ENCODE measurements at places on chromosomes 7 and 10.
A peak's percentile ranks its signal among the peaks of the same experiment; 100 is the strongest.

GRCh38 chr7:26937306-26937705 is 72.9 kb upstream of the SKAP2 start:
- DNase-seq: no peak

DNA sequence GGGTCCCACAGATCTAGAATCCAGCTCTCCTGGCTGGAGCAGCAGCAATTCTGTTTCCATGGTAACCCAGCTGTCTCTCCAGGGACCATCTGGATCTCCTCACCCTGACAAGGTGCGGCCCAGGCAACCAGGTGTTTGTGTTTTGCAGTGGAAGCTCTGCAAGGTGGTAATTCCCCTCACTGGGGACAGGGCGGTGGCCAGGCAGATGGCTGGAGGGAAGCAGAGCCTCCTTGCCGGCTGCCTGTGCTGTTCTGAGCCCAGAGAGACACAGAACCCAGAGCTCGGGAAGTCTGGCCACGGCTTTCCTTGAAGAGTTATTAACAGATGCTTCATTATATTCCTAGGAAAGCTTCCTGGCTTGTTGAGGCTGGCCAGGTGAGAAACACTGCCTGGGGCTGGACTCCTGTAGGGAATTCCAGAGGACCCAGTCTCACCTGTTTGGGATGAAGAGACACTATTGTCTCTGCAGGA is 118.2 kb upstream of the PPIF start:
- no peak for DNase-seq

- no peak for DNase-seq
These were observed 525 bp upstream of the CHUK start for GRCh38 chr10:100229819-100230422.

GRCh38 chr10:124359336-124359832 is 59.3 kb downstream of the OAT start:
- DNase-seq: no peak

GRCh38 chr7:87934699-87935383 is 790 bp downstream of the ADAM22 start:
- DNase-seq: peak; percentile 12

DNA sequence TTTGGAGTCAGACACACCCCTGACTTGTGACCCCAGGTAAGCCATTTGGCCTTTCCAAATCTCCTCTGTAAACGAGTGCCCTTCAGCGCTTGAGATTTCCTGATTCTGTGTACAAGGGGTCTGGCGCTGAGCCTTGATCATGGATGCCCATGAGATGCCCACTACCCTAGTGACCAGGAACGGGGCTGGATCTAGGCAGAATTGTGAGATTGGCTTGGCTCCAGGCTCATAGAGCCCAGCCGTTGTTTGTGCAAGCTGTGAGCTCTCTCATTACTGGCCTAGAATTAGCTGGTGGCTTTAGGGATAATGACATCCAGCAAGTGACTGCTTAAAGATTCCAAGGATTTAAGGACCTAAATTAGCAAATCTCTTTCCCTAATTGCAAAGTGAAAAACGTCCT is 84.9 kb downstream of the CAMK1D start:
- DNase-seq: no peak

GRCh38 chr10:17675638-17676037 is 31.7 kb downstream of the STAM start:
- no peak for DNase-seq

- no peak for DNase-seq
These were observed 145.2 kb downstream of the LYZL1 start for GRCh38 chr10:29434111-29434510.

DNA sequence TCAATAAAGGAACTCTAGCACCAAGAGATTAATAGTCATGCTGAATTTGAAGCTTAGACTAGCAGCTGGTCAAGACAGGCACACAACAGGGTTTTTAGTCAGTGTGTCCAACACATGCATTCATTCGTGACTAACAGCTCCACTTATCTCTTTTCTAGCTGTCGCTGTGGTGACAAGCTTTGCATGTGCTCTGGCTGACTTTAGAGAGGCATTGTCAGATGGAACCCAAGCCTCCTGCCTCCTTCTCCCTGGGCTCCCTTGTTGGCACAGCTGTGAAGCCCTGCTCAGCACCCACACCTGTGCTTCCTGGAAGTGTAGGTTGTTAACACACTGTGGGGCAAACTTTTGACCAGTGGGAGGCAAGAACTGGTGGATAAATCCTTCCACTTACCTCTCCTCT is 9.8 kb upstream of the AGK start:
- no peak for DNase-seq

GRCh38 chr7:77544518-77544917 is 7.4 kb downstream of the PTPN12 start:
- no peak for DNase-seq

DNA sequence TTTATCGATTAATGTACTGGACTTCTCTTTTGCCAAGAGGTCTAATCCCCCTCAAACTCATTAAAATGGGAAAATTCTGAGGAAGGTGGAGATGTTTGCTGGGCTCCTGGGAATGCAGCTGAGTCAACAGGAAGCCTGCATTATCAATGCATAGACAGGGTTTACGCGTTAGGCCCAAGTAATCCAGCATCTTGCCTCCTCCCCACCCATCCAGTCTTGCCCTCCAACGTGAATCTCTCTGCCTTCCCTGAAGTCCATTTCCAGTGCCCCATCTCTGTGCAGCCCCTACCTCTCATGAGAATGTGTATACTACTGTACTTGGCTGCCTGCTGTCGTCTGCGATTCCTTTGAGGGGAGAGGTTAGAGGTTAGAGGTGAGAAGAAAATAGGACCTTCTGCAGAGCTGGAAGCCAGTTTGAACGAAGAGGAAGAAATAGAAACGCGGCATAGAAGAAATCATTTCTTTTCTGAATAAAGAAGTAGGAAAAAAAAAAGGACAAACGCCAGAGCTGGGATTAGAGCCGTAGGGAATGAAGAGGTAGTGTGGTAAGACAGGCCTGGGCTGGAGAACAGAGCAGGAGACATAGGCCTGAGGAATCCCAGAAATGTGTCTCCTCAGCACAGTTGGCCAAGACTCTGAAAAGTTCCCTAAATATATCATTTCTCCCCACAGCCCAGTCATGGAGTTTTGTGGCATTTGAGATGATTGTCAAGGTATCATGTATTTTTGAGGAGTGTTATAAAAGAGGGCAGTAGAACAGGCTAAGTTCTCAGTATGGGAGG is 75.6 kb downstream of the MYOF start:
- DNase-seq: no peak

- no peak for DNase-seq
These were observed 91.3 kb upstream of the KCTD7 start for GRCh38 chr7:66537380-66537779.

DNA sequence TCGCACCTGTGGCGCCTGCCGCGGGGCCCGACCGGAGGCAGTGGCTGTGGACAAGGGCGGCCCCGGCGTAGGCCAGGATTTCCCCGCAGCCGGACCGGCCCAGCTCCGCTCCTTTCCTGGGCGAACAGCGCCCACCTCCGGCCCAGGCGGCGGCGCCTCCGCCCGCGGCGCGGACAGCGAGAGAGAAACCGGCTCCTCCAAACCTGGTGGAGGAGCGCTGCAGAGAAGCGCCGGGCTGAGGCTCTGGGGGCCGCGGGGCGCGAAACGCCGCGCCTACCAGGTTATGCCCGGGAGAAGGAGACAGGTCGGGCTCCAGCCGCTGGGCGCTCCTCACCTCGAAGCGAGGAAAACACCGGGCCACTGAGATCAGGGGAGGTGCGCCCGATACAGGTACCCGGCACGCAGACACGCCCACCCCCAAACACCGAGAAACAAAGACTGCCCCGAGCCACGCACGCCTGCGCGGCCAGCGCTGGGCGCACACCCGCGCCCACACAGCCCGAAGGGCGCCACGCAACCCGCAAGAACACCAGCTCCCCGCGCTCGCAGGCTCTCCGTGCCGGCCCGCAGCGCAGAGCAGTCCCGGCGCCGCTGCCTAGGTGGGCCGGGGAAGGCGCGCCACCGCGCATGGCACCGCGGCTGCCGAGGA is 3.3 kb downstream of the GRID1 start:
- no peak for DNase-seq

DNA sequence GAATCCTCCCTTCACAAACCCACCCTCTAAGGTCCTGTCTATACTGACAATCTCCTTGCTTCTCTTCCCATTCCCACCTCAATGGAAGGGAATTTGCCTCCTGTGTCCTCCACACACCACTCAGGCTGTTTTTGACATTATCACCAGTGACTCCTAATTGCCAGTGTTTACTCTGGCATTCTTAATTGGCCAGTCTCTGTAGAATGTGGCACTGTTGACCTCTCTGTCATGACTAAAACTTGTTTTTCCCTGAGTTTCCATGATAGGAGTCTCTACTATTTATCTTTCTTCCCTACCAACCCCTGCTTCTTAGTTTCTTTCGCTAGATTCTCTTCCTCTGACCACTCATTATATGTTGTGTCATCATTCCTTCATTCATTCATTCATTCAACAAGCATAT is 12.1 kb downstream of the SLC16A12 start:
- no peak for DNase-seq

DNA sequence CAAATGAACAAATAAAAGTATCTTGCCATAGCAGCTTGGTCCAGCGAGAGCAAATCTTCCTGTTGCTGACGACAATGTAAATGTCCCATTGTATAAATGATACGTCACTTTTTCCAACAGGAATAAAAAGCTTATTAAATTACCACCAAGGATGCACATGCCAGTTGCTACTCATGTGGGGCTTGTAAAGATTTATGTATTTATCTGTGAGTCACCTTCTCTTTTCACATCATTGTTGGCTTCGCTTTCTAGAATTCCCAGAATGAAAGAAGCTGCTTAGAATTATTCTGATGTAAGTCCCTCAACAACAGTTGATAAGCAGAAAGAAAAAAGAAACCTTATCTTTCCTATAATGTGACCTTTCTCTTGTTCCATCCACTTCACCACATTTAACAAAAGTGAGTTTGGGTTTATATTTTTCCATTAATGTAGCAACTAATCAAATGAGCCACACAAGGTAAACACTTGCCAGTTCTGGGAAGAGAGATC is 22.4 kb downstream of the DNAJC12 start:
- DNase-seq: no peak

DNA sequence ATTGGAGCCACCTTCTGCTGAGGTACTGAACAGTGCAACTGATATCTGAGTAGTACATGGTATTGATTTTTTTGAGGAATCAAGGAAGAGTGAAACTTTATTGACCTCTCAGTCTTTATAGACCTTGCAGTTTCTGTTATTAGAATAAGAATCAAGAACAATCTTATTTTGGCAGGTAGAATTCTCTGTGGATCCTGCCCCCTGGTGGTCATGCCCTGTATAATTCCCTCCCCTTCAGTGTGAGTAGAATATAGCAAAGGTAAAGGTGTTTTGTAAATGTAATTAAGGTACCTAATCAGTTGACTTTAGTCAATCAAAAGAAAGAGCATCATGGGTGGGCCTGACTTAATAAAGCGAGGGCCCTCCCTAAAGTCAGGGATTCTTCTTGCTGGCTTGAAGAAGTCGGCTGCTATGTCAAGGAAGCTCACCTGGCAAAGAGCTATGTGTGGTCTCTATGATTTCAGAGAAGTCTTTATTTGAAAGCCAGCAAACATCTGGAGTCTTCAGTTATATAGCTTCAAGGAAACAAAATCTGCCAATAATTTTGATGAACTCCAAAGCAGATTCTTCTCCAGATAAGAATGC is 142.8 kb downstream of the LSM5 start:
- peak; percentile 14 for DNase-seq

GRCh38 chr7:50978633-50979215 is 196.0 kb upstream of the GRB10 start:
- DNase-seq: no peak

- DNase-seq: no peak
These were observed 136.3 kb downstream of the KCNMA1 start for GRCh38 chr10:77501152-77501845.

DNA sequence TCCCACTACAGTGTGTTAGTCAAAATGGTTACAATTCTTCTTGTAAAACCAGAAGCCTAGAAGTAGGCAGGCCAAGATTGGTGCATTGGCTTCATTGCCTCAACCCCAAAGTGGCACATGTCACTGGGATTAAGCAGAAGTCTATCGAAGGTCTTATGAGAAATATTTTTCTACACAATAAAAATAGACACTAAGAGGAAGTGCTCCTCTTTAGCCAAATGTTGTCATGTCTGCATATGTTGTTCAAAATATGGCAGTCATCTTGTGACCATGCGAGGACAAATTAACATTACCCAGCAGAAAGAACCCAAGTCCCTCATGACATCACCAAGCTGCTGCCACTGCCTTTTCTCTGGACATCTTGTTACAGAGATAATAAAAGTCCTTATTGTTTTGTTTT is 6.3 kb upstream of the NSMCE4A start:
- DNase-seq: no peak

DNA sequence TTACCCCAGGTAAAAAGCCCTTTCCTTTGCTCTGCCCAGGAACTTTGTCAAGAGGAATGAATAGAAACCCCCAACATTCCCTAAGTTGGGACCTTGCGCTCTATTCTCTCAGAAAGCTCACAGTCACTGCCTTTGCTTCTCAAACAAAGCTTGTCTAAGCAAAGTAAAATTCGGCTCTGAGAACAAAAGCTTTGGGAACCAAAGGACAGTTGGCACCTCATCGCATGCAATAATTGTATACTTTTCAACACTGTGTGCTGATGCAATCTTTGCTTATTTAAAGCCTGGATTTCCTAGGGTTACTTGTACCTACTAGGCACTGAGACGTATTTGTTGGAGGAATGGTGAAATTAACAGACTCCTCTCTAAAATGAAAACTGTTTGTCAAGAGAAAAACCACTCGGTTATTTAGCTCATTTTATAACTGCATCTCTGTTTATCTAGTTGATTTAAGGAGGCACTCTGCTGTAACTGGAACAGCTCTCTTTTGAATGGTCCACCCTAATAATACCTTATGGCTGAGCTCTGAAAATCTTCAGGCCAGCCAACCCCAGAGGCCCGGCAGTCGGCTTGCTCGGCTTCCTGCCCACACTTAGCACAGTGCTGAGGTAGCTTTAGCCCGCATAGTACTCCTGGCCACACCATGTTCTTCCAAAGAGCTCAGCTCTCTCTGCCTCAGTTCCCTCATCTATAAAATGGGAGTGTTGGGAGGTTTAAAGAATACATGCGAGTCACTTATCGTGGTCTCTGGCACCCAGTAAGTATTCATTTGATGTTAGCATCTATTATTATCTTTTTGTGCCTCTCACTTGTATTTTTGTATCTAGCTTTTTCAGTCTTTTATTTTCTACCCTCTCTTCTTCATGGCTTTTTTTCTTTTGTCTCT is 80.2 kb upstream of the PRR15 start:
- DNase-seq: no peak

DNA sequence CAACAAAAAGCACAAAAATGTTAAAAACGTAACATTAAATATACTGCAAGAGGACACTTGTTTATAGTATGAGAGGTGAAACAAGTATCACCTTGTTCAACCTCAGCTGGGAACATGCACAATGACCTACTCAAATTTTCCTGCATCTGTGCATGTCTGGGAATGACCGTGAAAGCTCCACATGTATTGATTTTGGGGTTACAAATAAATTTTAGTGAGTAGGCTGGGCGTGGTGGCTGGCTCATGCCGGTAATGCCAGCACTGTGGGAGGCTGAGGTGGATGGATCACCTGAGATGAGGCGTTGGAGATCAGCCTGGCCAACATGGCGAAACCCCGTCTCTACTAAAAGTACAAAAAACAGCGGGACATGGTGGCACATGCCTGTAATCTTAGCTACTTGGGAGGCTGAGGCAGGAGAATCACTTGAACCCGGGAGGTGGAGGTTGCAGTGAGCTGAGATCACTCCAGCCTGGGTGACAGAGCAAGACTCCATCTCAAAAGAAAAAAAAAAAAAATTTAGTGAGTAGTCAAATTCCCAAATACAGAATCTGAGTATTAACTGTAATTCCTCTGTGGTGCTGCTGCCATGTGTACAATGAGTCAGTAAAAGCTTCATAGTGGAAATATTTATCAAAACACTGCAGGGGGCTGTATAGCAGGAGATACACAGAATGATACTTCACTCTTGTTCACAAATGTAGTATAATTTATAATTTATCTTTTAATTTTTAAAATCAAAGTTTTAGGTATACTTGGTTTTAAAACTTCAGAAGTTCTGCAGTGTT is 41.1 kb downstream of the SUGCT start:
- DNase-seq: no peak

Measured in stimulated activated CD4-positive, alpha-beta T cell treated with anti-CD3 and anti-CD28 coated beads, Interleukin-12 subunit alpha, Interleukin-12 subunit beta, amount 100 ng/mL, for 24 hours (primary cell).